Fibroblast of lung (primary cell): ENCODE measurements at places on chromosomes 7 and 10.

DNA sequence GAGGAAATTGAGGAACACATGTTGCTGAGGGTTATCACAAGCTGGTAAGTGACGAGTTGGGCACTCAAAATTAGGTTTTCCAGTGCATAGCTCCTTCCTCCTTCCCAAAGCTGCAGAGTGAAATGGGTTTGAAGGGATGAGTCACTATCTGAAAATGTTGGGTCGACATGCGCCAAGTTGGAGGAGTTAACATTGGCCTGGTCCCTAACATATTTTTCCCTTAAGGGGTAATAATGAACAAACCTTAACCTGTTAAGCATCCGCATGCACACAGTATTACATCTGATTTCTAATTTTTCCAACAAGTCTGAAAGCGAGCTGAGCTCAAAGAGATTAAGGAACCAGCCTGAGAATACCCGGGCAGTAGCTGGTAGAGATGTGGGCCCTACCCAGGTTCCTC, 20.7 kb upstream of the TECTB start:
- no peak for DNase-seq

DNA sequence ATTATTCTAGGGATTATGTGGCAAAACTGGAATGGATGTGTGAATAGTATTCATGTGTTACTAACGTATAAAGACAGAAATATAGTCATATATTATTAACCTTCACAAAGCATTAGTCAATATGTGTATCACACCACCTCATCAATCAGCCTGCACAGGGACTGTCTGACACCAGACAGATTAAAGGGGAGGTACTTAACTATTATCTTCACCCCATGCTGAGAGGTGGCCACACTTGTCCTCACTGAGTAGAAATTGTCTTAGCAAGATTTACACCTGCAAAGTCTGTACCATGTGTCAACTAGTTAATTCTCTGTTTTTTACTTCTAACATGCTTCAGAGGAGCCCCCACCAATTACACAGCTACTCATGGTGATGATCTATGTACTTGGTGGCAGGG, 146.3 kb upstream of the LRGUK start:
- DNase-seq: no peak

GRCh38 chr7:157576415-157576814, 239.6 kb downstream of the DNAJB6 start:
- no peak for DNase-seq

GRCh38 chr10:73732931-73733623, 11.1 kb upstream of the SEC24C start:
- no peak for DNase-seq

GRCh38 chr10:77421591-77421990, 216.0 kb downstream of the KCNMA1 start:
- DNase-seq: no peak
